ENCODE measurements at places on chromosomes 4 and X.

DNA sequence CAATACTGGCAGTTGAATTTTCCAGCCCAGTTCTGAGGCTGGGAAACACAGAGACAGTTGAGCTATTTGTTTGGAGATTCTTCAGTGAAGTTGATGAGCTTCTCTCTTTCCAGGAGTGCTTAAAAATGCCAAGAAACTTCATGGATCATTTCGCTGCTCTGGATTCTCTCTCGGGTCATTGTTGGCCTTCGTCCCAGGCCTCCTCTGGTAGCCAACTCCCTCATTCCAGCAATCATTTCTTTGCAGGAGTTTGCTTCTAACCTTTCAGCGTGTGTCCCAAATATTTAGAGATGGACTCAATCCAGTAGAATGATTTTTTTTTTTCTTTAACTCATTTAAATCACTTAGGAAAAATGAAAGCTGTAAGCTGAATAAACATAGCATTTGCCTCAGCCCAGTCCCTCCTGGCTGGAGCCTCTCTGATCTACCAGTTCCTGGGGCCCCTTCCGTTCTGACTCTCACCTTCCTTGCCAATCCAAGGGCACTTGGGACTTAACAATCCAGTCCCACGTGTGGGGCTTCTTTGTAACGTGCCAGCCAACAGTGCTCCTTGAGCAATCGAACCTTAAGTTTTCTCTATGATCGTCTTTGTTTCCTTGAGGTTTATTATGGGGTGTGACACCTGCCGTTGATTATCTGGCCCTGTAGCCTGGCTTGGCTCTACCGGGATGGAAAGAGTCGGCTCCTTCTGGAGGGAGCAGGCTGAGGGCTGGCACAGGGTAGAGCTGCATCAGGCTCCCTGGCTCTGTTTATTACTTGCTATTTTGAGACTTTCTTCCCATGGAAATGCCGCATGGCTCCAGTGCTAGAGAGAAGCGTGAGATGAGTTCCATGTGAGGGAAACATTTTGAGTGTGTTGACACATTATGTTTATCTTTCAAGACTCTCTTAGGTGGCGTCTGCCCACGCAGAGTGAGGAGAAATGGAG lies 80.4 kb upstream of the GPC4 start:
- no peak for DNase-seq

DNA sequence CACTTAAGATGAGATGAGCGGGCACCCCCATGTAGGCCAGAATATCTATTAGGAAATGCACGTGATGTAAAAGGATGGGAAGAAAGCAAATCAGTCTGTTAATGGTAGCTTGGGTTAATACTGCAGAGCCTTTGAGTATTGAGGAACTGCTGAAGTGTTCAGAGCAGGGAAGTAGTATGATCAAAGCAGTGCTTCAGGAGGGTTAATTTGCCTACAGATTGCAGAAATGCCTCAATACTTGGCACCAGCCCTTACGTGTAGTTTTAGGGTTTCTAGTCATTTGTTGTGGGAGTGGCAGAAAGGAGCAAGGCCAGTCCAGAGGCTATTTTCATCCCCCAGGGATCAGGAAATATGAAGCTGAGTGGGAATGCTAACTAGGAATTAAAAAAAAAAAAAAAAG lies 19.7 kb downstream of the ZFX start:
- no peak for DNase-seq

DNA sequence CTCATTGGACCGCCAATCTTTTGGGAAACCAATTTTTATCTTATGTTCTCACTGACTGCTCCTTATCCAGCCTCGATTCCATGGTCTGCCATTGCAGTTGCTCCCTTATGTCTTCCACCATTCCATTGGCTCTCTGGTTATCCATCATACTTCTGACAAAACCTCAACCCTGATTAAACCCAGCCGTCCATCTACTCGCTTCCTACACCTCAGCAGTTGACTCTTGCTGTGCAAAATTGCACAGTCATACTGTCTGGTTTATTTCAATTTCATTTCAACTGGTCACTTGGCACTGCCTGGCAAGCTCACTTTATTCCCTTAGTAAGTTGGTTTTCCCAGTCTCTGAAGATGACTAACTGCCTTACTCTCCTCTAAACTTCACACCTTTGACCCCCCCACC lies 26.2 kb downstream of the ARL9 start:
- peak; percentile 15 for DNase-seq

GRCh38 chr4:118888666-118889311 lies at the start of gene SYNPO2:
SYNPO2 (plus strand) TSS chr4:118888854; CDS start chr4:118889037, 183 bp downstream.
- peak; percentile 96 for DNase-seq

DNA sequence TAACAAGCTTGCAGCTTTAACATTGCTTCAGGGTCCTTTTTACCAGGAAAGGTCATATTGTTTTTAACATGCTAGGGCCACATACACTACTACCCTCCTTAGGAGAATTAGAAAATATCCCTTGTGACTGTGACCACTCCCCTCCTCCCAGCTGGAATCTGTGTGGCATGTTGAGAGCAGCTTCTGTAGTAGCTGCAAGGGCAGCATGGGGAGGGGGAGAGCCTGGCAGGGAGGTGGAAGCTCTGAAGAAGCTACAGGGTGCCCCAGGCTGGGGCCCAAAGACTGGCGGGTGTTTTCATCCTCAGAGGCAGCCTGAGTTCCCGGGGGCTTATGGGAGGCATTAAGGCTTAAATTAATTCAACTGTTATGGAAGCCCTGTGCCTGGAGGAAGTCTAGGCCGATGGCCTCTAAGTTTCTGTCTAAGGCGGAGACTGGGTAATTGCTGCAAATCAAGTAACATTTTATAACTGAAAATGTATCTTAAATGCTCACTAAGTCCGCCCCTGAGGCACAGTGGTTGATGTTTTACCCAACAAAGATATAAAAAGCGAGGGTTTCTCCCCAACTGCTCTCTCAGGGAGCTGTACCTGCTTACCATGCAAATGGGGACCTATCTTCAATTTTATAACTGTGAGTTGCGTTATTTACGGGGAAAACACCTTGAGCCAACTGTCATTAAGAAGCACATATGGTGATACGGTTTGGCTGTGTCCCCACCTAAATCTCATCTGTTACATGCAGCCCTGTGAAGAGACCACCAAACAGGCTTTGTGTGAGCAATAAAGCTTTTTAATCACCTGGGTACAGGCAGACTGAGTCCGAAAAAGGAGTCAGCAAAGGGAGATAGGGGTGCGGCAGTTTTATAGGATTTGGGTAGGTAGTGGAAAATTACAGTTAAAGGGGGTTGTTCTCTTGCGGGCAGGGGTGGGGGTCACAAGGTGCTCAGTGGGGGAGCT lies 37.4 kb upstream of the STS start:
- no peak for DNase-seq

DNA sequence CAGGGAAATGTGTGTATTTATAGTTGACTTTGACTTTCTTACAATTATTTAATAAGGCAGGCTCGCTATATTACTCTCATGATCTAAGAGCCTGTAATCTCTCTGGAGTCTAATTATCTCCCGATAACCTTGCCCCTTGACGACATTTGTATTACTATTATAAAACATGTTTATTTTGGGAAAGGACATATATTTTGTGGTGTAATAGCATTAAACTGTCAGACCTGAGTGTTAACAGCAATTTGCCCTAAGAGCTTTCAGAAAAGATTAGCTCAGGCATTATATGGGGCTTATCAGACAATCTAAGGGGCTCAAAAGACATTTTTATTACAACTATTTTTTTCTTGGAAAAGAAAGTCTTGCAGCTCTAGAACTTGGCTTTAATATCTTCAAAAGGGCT lies 427.9 kb upstream of the SLIT2 start:
- no peak for DNase-seq

DNA sequence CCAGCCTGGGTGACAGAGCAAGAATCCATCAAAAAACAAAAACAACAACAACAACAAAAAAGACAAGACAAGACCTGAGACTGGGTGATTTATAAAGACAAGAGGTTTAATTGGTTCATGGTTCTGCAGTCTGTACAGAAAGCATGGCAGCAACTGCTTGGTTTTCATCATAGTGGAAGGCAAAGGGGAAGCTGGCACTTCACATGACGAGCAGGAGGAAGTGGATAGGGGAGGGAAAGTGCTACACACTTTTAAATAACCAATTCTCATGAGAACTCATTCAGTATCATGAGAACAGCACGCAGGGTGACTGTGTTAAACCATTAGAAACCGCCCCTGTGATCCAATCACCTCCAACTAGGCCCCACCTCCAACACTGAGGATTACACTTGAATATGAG lies 28.4 kb upstream of the SLC10A7 start:
- no peak for DNase-seq

GRCh38 chrX:7372825-7373525 lies 225.0 kb upstream of the PUDP start:
- no peak for DNase-seq

GRCh38 chr4:80594701-80595100 lies 259.2 kb downstream of the CFAP299 start:
- no peak for DNase-seq

GRCh38 chrX:36199928-36200327 lies 280.4 kb downstream of the CFAP47 start:
- no peak for DNase-seq

DNA sequence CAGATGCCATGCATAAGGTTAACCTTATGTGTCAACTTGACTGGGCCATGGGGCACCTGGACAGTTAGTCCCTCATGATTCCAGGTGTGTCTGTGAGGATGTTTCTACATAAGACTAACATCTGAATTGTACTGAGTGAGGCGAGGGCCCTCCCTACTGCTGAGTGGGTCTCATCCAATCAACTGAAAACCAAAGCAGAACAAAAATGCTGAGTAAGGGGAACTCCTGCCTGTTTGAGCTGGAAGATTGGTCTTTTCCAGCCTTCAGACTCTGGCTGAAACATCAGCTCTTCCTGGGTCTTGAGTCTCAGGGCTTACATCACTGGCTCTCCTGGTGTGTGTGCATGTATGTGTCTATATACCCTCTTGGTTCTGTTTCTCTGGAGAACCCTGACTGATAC lies 13.8 kb downstream of the NELFA start:
- DNase-seq, result no peak

- no peak for DNase-seq
Measured at GRCh38 chr4:100778431-100778830, 260.6 kb upstream of the EMCN start.

GRCh38 chrX:148133105-148133725 lies 152.1 kb downstream of the FMR1NB start:
- peak; percentile 0 for DNase-seq
